ENCODE measurements at places on chromosomes 2 and 18.

- DNase-seq: no peak
Measured at GRCh38 chr2:233436691-233437438, 82.6 kb downstream of the DGKD start.

DNA sequence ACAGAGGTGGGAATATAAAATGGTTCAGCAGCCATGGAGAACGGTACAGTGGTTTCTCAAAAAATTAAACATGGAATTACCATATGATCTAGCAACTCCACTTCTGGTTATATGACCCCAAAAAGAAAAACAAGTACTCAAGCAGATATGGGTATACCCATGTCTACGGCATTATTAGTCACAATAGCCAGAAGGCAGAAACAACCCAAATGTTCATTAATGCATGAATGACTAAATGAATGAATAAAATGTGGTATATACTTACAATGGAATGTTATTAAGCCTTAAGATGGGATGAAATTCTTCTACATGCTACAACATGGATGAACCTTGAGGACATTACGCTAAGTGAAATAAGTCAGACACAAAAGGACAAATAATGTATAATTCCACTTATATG, 266.8 kb upstream of the FBXO11 start:
- DNase-seq: no peak

- DNase-seq: no peak
Measured at GRCh38 chr2:120382541-120383144, 36.7 kb downstream of the INHBB start.

DNA sequence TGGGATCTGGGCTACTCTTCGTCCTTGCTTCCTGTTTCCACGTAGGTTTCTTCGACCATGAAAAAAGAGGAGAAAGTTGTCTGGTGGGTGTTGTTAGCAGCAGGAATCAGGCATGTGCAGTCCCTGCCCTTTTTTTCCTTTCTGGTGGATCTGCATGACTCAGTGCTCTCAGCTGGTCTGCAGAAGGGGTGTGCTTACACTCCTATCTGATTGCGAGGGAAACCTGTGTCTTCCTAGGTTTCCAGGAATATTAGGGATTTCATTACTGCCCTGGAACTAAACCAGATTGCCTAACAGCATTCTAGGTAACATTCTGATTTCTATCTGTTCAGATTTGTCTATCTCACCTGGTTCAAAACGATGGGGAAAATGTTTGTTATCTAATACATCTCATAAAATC, 174.3 kb downstream of the CCDC102B start:
- no peak for DNase-seq

DNA sequence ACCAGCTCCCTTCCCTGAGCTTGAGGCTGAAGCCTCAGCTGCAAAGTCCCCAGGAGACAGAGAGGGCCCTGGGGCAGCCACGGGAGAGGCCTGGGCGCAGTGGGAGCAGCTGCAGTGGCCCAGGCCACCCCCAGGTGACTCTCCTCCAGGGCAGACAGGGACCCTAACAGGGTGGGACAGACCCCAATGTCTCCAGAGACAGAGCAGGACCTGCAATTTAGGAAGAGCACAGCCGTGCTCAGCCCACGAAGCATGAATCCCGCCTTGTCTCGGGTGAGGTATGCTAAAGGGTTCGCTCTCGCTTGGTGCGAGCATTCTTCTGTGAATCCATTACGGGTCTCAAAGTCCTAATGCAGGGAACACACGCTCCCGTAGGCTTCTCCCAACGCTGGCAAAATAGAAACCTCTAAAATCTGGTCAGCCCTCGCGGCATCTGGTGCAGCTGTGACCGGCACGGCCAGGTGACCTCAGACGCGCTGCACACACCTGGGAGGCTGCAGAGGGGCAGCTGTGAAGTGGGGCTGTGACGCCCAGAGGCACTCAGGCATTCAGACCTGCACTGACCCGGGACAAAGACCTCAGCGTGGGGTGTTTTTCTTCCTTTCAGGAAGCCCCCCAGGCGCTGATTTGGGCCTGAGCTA, 12.6 kb downstream of the MBP start:
- no peak for DNase-seq

DNA sequence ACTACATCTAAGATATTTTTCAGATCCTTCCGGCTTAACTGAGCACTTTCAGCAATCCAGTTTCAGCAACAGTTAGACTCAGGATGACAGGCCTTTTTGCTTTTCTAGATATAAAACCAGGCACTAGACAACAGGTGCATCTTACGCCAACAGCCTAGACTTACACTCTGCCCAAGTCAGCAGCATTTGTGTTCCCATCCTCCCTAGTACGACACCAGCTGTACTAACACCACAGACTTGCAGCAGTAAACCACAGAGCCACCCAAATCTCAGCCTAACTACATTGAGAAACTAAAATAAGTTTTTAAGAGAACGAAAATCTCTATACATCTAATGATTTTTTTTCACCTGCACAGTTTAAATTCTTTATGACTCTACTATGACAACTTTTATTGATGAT, 89.9 kb upstream of the DNMT3A start:
- DNase-seq: no peak

DNA sequence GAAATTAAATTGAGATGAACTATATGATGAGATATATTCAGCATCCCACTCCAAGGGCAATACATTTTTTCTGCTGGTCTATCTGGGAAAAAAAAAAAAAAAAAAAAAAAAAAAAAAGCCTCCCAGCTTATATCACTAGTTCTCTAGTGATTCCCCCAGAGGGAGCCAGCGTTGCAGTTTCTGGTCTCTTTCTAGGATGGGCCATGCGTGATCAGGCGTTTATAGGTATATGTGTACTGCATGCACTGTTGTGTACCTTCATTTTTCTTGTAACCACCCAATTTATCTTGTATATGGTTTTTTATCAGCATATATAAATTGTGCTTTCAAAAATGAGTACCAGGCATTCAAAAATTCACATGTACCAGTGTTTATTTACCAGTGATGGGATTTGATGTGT, 35.1 kb downstream of the DCDC2C start:
- no peak for DNase-seq

- DNase-seq: no peak
Measured at GRCh38 chr18:25164848-25165811, 186.8 kb downstream of the ZNF521 start.

DNA sequence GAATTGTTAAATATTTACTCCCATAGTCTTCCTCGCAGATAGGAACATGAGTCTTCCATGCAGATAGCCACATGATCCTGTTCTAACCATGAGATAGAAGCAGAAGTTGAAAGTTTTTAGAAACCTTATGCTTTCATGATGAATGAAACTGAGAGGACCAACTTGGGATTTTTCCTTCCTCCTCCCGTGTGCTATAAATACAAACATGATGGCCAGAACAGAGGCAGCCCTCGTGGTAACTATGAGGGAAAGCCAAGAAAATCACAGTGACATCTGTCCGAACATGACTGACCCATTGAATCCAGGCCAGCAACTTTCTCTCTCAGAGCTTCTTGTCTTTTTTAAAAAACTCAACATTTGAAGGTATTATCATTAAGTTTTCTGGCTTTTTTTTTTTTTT, 78.5 kb downstream of the ACAA2 start:
- DNase-seq: no peak

DNA sequence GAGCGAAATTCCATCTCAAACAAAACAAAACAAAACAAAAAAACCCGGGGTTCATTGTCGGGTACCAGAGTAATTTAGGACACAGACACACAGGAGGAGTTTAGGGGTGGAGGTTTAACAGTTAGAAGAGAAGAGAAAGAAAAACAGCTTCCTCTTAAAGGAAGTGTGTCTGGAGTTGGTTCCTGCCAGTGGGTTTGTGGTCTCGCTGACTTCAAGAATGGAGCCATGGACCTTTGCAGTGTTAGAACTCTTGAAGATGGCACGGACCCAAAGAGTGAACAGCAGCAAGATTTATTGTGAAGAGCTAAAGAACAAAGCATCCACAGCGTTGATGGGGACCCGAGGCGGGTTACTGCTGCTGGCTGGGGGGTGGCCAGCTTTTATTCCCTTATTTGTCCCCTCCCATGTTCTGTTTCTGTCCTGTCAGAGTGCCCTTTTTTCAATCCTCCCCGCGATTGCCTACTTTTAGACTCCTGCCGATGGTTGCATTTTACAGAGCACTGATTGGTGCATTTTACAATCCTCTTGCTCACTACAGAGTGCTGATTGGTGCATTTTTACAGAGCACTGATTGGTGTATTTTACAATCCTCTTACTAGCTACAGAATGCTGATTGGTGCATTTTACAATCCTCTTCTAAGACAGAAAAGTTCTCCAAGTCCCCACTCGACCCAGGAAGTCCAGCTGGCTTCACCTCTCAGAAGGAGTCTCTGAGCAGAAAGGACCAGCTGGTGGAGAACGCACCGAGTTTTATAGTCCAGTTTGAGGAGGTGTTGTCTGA, 28.7 kb upstream of the ATP8B1 start:
- no peak for DNase-seq

DNA sequence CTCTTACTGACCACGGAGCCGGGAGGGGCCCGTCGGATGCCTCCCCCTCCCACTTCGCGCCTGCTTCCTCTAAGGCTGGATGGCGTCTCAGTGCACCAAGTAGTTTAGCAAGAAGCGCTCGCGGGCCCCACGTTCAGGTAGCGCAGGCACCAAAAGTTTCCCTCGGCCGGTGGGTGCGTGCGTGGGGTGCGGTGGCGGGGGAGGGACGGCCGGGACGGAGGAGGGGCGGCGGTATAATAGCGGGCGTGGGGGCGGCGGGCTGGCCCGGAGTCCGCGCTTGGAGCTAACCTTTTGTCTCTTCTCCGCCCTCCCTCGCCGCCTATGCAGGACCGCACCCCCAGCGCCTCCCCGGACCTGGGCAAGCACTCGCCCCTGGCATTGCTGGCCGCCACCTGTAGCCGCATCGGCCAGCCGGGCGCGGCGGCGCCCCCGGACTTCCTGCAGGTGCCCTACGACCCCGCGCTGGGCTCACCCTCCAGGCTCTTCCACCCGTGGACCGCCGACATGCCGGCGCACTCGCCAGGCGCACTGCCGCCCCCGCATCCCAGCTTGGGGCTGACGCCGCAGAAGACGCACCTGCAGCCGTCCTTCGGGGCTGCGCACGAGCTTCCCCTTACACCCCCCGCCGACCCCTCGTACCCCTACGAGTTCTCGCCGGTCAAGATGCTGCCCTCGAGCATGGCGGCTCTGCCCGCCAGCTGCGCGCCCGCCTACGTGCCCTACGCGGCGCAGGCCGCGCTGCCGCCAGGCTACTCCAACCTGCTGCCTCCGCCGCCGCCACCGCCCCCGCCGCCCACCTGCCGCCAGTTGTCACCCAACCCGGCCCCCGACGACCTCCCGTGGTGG, 1.0 kb downstream of the SP5 start:
- no peak for DNase-seq

- DNase-seq: no peak
Measured at GRCh38 chr2:289362-290089, 1.6 kb upstream of the ALKAL2 start.

DNA sequence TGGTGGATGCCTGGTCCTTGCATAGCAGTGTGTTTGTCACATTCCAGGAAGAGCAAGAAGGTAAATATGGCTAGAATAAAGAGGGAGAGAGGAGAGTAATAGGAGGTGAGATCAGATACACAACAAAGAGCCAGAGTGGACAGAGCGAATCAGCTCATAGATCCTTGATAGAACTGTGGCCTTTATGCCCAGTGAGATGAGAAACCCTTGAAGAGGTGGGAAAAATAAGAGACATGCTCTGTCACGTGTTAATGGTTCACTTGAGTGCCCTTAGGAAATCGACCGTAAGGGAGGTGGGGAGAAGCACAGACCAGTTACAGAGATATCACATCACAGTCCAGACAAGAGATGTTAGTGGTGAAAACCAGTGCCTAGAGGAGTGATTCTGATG, 84.7 kb upstream of the RAB27B start:
- DNase-seq: no peak

- no peak for DNase-seq
Measured at GRCh38 chr2:200614249-200614648, 28.4 kb downstream of the AOX1 start.

DNA sequence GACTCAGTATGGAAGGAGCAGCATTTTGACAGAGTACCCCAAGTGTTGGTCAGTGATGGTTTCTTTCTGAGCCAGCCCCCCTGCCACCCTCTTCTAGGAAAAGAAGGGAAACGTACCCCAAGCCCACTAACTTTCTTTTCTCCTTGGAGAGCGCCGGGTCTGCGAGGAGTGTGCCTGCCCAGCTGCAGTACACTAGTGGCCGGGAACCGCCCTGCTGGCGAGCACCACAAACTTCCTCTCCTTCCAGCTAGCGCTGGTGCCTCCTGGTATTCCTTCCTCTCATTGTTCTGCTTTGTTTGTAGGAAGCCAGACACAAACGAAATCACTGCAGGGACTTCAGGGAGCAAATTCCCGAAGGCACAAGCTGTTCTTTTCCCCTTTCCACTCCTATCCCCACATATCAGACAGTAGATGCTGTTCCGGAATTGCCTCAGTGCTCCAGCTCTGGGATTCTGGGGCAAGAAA, 1.8 kb downstream of the CCDC85A start:
- no peak for DNase-seq

DNA sequence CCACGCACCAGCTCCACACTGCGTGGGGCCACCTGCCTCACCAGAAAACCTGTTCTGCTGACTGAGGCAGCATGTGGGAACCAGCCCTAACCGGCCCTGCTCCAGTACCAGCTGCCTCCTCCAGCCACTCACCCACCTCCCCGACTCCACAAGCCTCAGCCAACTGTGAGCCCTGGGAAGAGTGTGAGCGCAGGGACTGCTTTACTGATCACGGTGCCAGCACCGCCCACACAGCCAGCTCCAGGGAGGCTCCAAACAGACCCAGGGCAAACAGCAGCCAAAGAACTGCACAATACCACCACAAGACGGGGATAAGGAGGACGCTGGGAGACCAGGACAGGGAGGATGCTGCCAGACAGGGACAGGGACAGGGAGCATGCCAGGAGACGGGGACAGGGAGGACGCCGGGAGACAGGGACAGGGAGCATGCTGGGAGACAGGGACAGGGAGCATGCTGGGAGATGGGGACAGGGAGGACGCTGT, 28.4 kb downstream of the EIPR1 start:
- DNase-seq: no peak

GRCh38 chr2:178114462-178114861, 2.2 kb downstream of the RBM45 start:
- DNase-seq: no peak

DNA sequence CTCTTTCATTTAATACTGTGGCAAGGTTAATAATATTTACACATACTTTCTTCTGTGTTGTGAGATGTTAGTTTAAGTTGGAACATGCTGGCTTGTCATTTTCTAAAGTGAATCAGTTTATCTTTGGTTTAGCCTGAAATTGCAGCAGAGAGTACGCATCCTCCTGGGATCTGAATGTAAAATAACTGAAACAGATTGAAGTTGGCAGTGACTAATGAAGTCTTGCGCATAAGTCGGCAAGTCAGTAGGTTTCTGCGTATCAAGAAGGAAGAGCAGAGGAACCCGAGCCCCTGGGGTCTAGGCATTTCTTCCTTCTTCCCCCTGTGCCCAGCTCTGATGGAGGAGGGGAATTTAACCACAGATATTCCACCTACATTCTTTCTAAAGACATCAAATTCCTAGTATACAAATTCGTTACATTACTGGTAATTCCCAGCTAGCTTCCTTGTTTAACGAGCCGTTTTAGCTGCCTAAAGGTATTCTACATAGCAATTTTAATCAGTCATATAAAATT, 392.1 kb upstream of the RAB12 start:
- DNase-seq: no peak
